ENCODE measurements at places on chromosomes 7 and 10. TPM values are rescaled to one million over a fixed set of nuclear protein-coding genes. Genes with fewer than 3 reads are reported as not detected.

Gene NEUROG3
- polyA plus RNA-seq = not detected

- DNase-seq = no peak
Observed at GRCh38 chr7:7959979-7960670, 8.5 kb upstream of the GLCCI1 start.

- no peak for DNase-seq
Observed at GRCh38 chr10:52755297-52756062, 17.1 kb downstream of the MBL2 start.

Gene IGFBP3
- polyA plus RNA-seq = 14.0 TPM

DNA sequence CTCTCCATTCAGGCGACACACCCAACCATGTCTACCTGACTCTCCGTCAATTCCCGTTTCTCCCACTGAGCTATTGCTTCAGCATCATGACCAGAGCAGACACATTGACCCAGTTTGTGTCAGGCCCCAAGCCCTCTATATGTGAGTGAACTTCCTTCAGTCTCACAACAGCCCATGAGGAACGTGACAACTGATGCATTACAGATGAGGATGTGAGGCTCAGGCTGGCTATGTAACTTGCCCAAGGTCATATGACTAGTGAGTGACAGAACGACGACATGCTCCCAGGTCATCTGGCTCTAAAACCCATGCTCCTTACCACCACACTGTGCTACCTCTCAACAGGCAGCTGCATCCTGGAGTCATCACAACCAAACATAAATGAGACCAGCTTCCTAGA, 3.7 kb downstream of the TMEM140 start:
- no peak for DNase-seq

Gene PWWP2B
- polyA plus RNA-seq = 3.1 TPM

DNA sequence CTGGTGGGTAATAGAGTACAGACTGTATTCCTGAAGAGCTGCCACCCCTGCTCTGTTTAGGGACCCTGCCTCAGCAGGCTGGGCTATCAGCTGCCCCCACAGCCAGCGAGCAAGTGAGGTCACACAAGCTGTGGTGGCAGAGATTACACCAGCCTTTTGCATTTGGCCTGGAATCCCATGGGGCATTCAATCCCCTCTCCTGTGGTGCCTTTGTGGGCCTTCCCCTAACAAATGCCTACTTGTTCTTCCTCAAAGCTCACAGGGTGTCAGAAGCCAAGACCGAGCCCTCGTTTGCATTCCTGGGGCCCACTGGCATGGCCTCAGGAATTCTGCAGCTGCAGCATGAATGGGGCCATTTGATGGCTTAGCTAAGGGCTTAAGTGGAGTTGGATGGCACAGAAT, 212.7 kb upstream of the PHYHIPL start:
- DNase-seq = no peak

All from keratinocyte (primary cell).